T-helper 17 cell (primary cell): ENCODE measurements at places on chromosomes 1 and 21.

- DNase-seq: no peak
Measured at GRCh38 chr1:167342846-167343245, 122.2 kb downstream of the POU2F1 start.

GRCh38 chr1:156623946-156624813, 5.0 kb downstream of the HAPLN2 start:
- no peak for DNase-seq

DNA sequence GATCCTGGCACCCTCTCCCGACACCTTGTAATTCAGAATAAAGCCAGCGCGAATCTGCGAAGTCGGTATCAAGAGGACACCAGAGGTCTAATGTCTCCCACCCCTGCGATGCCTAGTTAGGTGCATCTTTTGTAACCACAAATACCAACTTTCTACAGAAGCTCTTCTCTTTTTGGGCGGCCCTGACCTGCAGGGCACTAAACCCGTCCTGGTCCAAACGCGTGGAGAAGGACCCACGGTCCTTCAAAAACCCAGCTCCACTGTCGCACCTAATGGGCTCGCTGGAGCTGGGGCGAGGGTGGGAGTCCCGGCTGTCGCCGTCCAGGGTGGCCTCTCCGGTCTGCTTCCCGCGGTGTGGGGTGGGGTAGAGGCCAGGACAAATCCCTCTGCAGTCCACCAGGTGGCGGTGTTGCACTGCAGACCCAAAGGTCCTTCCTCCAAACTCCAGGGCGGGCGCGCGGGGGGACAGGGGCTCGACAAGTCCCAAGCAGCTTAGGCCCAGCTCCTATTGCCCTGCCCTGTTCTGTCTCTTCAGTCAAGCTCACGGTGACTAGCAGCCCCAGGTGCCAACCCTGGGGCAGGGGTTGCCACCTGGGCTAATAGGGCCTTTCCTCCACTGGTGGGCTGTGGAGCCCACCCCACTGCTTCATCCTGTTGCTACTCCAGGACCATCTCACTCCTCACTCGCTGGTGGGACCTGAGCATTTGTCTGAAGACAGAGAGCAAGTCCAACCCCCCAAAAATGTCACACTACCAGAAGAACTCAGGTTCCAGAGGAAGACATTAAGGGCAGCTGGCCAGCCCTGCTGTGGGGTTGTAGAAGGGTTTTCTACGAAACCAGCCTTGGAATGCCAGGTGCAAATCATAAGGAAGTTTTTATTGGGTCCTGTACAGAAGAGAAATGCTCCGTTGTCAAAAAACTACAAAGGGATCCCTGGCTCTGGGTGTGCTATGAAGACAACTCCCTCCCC, 2.8 kb downstream of the HES3 start:
- peak; percentile 70 for DNase-seq

DNA sequence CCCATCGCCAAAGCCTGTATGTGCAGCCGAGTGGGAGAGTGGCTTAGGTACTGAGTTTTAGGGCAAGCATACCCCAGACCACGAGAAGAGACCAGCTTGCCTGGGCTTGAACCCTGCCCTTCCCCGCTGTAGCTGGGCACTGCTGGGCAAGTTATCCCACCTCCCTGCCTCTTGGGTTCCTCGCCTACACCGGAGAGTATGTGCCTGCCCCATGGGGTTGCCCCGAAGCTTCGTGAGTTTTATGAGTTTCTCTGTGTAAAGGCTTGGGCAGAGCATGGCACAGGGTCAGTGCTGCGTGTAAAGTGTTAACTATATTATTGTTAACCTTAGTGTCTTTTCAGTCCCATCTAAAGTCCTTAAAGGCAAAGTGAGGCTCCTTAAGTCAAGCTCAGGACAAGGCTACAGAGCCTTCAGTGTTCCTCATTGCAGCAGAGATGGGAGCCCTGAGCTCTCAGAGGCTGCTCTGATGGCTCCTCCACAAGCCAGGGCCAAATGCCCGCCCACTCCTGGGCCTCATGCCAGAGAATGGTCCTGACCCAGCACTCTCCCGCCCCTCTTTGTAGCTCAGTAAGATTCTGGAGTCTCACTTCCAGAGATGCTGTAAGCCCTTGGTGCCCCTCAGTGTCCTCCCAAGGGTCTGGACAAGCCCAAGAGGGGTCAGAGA, 37.0 kb upstream of the KCNA10 start:
- DNase-seq: no peak

DNA sequence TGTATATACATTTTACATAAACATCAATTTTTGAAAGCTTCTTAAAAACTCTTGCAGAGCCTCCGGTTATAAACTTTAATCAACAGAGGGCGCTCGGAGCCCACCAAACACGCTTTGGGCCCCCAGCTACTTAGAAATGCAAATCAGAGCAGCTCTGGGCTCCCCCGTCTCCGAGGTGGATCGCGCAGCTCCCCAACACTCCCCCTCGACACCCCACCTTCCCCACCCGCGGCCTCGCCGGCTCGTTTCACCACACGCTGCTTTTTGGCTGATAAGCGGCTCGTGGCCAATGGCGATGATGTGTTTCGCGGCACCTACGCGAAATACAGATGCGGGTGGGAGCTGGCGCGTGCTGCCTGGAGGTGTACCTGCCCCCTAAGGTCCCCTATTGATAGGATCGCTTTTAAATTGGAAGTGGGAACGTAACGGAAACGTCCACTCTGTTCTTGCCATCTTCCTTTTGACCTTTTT, 1.7 kb upstream of the KIF26B start:
- peak; percentile 30 for DNase-seq

DNA sequence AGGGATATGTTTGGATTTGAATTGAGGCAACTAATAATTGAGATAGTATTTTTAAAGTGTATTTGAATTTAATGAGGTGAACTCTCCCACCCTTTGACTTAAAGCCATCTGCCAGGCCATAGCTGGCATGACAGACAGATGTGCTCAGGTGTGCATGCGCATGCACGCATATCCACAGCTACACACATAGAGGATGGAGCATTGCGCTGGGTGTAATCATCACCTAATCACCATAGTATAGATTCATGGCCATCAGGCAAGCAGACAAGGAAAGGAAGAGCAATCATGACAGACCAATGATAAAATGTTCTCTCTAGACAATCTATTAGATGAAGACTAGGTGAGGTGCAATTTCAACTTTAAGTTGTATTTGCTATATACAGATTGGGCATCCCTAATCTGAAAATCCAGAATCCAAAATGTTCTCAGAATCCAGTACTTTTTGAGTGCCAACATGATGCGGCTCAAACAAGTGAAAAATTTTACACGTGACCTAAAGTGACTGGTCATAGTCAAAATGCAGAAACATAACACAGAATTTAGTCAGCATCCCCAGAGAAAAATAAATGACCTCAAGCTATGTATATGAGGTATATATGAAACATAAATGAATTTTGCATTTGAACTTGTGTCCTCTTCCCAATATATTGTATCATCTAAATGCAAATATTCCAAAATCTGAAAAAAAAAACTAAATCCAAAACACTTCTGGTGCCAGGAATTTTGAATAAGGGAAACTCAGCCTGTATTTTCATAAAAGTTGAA, 70.1 kb downstream of the PTPRC start:
- no peak for DNase-seq

GRCh38 chr1:26275580-26276431, 4.1 kb upstream of the SH3BGRL3 start:
- peak; percentile 76 for DNase-seq

GRCh38 chr1:75373542-75374159, 237.3 kb downstream of the SLC44A5 start:
- DNase-seq: no peak

GRCh38 chr1:198681831-198682759, 43.3 kb downstream of the PTPRC start:
- peak; percentile 54 for DNase-seq

GRCh38 chr21:42403611-42404231, at the start of gene UBASH3A:
TSS of gene UBASH3A (plus strand) at chr21:42403902. CDS start at chr21:42403946, 44 bp downstream.
- DNase-seq: peak; percentile 11

DNA sequence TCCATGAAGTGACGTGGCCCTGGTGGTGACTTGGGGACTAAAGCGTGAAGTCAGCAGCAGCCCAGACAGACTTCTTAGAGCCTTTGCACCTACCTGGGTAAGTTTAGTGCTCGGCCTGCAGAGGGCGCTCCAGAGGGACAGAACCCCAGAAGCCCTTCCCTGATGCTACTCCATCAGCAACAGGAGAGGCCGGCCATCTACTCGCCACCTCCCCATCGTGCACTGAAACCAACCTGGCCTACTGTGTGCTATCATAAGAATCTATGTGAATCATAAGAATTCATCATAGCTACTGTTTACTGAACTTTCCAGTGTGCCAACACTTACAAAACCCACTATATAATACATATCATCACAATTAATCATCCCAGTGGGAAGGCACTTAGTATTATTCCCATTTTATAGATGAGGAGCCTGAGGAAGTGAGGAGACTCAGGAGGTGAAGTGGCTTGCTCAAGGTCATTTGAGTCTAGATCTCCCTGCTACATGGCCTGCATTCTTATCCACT, 7.9 kb upstream of the EDN2 start:
- no peak for DNase-seq

- DNase-seq: no peak
Measured at GRCh38 chr1:104760017-104760416, 1010.3 kb downstream of the AMY1C start.

- DNase-seq: no peak
Measured at GRCh38 chr21:46065914-46066551, 31.9 kb upstream of the COL6A2 start.

- DNase-seq: no peak
Measured at GRCh38 chr1:227856147-227856858, 40.8 kb downstream of the PRSS38 start.

DNA sequence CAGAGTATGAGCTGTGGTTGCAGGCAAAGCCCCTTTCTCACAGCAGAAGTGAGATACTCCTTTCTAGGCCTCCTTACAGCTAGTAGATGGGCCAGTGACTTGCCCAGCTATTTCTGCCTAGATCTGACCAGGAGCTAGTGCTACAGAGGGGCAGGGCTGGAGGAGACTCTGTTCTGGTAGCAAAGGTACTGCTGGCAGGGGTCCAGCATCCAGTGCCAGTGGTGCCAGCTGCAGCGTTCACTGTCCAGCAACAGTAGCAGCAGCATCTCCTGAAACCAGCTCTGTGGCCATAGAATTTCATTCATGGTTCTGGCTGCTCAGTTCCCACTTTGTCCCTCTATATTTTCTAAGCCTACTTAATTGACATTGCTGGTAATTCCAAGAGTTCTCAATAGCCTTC, 62.5 kb upstream of the CNN3 start:
- no peak for DNase-seq

DNA sequence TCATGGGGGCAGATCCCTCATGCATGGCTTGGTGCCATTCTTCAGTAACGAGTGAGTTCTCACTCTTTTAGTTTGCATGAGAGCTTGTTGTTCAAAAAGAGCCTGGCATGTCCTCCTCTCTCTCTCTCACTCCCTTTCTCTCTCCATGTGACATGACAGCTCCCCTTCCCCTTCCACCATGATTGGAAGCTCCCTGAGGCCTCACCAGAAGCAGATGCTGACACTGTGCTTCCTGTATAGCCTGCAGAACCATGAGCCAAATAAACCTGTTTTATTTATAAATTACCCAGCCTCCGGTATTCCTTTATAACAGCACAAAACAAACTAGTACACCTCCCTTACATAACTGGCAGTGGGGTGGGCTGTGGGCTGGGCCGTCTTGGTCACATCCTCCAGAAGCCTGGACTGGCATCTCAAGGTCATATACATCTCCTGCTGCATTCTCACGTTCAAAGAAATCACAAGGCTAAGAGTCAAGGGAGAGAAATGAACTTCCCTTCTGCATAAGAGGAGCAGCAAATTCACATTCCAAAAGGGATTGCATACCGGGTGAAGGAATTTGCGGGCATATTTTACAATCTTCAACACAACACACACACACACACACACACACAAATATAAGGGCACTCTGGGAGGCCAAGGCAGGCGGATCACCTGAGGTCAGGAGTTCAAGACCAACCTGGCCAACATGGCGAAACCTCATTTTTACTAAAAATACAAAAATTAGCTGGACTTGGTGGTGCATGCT, 2.3 kb upstream of the CCSAP start:
- no peak for DNase-seq

DNA sequence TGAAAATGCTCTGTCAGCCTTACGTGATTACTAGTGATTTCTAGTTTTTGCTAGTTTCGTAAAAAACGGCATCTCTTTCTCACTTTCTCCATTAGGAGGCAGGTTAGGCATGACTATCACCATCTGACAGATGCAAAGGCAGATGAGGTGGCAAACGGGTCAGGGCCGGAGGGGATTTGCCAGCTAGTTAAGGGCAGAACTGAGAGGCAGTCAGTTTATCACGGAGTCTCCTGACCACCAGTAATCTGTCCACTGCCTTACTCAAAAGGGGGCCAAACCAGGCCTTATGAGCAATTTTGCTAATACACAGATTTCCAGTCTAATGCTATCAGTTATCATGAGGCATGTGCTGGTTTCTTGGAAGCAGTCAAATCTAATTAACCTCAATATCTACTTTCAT, 159.3 kb downstream of the TSEN15 start:
- no peak for DNase-seq

DNA sequence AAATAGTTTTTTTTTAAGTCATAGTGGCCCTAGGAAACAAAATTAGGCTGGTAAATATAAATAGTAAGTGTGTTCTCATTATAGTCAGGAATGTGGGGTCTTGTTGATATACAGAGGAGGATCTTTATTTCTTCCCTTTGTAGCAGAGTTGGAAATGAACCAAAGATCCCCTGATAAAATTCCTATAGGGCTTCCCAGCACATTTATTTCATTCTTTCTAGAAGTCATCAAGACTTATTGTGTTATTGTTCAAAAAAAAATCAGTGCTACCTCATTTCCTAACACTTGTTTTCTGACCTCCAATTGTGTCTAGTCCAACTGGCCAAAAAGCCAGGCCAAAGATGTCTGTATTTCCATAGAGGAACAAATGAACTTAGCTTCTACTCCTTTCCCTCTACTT, 7.6 kb upstream of the PLEKHO1 start:
- DNase-seq: no peak

DNA sequence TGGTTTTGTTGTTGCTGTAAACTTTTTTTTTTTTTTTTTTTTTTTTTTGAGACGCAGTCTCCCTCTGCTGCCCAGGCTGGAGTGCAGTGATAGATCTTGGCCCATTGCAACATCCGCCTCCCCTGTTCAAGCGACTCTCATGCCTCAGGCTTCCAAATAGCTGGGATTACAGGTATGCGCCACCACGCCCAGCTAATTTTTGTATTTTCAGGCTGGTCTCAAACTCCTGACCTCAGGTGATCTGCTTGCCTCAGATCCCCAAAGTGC, 78.9 kb upstream of the SLC45A1 start:
- DNase-seq: no peak

GRCh38 chr21:33229784-33230544, at the start of gene IFNAR2:
TSS of gene IFNAR2 (plus strand) at chr21:33229938. CDS start at chr21:33241923, 11,985 bp downstream.
- DNase-seq: peak; percentile 78

- DNase-seq: no peak
Measured at GRCh38 chr1:219427403-219427802, 185.5 kb downstream of the ZC3H11B start.

- DNase-seq: no peak
Measured at GRCh38 chr1:51541313-51542050, 22.4 kb upstream of the EPS15 start.

- no peak for DNase-seq
Measured at GRCh38 chr21:21971384-21971783, 973.2 kb downstream of the NCAM2 start.

DNA sequence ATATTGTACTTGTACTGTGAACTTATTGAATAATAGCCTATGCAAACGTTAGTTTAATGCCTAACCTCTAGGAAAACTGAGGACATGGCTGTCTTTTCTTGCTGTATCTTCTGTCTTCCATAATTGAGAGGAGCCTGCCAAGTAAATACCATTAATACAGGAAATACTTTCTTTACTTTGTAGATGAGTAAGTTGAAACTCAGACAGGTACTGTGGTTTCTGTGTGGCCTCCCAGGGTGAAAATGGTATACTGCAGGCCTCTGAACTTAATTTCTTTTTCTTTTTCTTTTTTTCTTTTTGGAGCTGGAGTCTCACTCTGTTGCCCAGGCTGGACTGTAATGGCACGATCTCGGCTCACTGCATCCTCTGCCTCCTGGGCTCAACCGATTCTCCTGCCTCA, 208.8 kb upstream of the ADGRL4 start:
- no peak for DNase-seq
